ENCODE measurements at places on chromosomes 6 and 20. TPM values are rescaled to one million over a fixed set of nuclear protein-coding genes. Genes with fewer than 3 reads are reported as not detected.

The LRRN4 gene
- 0.67 TPM for polyA plus RNA-seq

The GRIK2 gene
- polyA plus RNA-seq = 0.68 TPM

The TUBE1 gene
- polyA plus RNA-seq = 47.3 TPM

The HAO1 gene
- not detected for polyA plus RNA-seq

The ADGRF5 gene
- polyA plus RNA-seq = 134 TPM

The INSM1 gene
- polyA plus RNA-seq = 2.0 TPM

The ABT1 gene
- polyA plus RNA-seq = 15.2 TPM

The SIRPA gene
- polyA plus RNA-seq = 11.5 TPM

GRCh38 chr6:40957616-40958492 is 81.2 kb downstream of the UNC5CL start:
- DNase-seq = no peak

DNA sequence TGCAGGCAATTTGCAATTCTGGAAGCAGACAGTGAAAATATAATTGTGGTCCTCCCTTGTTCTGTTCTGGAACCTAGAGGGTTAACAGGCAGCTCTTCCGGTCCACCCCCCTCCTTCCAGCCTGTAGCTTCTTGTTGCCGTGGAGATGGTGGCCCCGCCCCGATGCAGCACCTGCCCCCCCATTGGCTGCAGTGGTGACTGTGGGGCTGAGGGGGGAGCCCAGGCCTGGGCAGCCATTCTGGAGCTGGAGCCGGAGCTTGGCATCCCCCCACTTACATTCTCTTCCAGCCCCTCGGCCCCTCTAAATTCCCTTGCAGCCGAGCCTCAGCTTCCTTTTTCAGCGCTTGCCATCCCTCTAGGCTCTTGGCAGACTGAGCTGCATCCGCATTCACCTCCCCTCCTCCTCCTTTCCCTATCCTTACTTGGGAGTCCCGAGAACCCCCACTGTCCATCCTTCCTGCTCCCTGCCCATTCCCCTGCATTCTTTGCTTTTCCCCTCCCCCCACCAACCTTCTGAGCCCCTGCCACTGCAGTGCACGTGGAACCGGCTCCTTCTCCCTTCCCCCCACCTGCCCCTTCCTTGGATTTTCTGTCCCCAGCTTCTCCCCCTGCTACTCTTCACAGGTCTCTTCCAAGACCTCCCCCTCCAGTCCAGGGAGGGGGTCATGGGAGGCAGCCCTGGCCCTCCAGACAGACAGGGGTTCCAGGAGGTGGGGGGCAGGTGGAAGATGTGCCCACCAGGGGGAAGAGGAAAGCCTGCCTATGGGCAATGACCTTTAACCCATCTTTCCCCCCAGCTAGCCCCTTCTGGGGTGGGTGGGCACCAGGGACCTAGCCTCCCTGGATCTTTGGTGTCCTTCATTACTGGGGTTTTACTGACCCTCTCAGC is 11.4 kb downstream of the SYNGAP1 start:
- DNase-seq = no peak

GRCh38 chr6:36759148-36759759 is 61.6 kb downstream of the RAB44 start:
- peak; percentile 52 for DNase-seq

- DNase-seq = no peak
Observed at GRCh38 chr6:15096894-15097837, 148.7 kb upstream of the JARID2 start.

- no peak for DNase-seq
Observed at GRCh38 chr20:51340451-51340840, 202.1 kb downstream of the NFATC2 start.

DNA sequence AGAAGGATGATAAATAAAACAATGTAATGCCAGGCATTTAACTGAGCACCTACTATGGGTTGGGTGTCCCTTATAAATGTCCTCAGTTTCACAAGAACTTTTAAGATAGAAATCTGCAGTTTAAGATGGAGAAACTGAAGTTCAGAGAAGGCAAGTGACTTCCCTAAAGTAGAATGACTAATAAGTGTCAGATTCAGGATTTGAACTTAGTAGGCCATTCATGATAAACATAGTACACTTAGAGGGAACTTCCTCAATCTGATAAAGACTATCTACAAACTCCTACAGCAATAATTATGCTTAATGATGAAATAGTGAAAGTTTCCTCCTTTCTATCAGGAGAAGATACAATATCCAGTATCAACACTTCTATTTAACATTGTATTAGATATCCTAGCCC is 43.9 kb downstream of the NCR2 start:
- no peak for DNase-seq

DNA sequence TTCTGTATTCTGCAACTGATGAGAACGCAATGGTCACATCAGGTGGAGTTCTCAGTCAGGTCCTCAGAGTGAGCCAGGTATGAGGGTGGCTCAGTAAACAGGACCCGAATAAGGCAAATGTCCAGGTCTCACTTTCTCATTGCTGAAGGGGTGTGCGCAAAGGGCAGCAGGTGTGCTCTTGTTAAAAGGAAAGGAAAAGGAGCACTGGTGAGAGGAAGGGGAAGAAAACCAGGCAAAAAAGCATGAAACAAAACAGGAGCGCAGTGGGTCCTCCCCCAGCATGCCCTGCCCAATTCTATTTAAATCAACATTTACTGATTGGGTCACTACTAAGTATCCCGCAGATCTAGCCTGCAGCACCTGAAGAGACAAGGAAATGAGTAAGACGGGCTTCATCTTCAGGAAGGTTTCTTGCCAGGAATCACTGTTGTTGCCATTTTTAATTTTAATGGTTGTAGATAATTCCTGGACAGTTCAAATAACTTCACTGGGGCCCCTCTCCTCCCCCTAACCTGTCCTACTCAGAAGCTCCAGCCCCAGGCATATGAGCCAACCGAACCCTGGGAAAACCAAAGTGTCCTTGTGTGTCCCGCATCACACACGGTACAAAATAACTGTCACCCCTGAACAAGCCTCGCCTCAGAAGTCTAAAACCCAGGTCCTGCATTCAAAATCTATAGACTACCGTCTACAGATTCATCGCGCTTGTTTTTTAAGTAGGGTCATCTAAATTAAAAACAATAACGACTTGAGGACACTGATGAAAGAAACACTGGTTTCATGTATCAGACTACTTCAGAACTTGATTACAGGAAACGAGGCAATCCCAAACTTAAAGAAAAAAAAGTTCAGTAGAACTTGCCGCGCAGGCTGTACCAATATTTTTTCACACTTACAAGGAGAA is 980 bp downstream of the MBOAT1 start:
- no peak for DNase-seq

GRCh38 chr6:22809370-22809769 is 240.0 kb downstream of the HDGFL1 start:
- no peak for DNase-seq

GRCh38 chr6:166471797-166472260 is 89.1 kb upstream of the MPC1 start:
- peak; percentile 80 for DNase-seq

DNA sequence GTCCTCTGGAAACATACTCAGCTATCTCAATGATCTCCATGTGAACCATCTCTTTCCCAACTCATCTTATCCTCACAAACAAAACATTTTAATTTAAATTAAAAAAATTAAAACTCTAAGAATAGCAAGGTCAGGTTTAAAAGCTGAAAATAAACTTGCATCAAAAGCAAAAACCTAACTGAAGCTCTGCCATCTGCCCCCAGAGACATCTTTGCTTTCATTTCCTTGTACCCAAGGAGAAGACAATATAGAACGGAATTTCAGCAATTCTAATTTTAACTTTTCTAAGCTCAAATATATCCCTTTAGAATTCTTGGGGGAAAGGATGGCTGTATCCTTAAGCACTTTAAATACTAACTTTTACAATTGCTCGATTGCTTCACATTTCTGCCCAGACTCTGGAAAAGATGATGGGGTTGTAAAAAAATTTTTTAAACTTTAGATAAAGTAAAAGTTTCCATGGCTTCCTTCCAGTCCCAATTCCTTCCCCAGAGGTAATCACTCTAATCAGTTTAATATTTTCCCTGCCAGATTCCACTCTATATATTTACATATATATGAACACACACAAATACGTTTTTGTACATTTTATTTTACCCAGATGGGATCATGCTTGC is 69.2 kb upstream of the SMIM29 start:
- no peak for DNase-seq

DNA sequence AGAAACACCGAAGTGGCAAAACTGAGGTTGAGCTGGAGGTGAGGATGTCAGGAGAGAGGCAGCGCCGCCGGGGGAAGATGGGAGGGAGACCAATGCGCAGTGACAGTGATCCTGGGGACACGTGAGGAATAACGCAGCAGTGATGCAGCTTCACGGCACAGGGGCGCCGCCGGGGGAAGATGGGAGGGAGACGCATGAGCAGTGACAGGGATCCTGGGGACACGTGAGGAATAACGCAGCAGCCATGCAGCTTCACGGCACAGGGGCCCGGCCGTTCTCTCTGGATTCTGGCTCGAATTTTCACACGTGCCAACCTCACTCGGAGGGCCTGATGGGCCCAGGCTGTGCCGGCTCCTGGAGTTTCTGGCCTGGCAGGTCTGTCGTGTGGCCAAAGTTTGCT is 94.7 kb downstream of the SMOC2 start:
- peak; percentile 75 for DNase-seq

- no peak for DNase-seq
Observed at GRCh38 chr20:2874456-2874855, 1.2 kb downstream of the PTPRA start.

All from left lung (tissue), 14 donors.